ACHN (cell line): ENCODE measurements at places on chromosomes 2 and 18.
A peak's percentile ranks its signal among the peaks of the same experiment; 100 is the strongest.

- no peak for DNase-seq
Measured at GRCh38 chr2:134155134-134155533, 98.7 kb upstream of the MGAT5 start.

DNA sequence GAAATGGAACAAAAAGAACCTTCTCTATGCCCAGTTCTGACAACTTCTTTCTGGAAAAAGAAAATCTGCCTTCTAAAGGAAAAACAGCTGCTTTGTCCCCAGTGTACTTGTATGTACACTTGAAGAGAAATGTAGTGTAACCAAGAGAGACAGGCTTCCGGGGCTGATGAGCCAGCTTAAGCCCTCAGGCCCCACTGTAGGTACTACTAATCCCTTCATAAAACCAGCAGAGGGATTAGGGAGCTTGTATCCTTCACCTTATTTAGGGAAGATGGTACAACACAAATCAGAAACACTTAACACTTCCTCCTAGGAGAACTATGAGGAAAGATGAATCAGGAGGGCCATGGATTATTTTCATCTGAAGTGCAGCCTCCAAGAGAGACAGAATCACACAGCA lies 18.8 kb upstream of the SUCLG1 start:
- no peak for DNase-seq

GRCh38 chr18:63071701-63072141 lies 247.8 kb downstream of the BCL2 start:
- DNase-seq = no peak

DNA sequence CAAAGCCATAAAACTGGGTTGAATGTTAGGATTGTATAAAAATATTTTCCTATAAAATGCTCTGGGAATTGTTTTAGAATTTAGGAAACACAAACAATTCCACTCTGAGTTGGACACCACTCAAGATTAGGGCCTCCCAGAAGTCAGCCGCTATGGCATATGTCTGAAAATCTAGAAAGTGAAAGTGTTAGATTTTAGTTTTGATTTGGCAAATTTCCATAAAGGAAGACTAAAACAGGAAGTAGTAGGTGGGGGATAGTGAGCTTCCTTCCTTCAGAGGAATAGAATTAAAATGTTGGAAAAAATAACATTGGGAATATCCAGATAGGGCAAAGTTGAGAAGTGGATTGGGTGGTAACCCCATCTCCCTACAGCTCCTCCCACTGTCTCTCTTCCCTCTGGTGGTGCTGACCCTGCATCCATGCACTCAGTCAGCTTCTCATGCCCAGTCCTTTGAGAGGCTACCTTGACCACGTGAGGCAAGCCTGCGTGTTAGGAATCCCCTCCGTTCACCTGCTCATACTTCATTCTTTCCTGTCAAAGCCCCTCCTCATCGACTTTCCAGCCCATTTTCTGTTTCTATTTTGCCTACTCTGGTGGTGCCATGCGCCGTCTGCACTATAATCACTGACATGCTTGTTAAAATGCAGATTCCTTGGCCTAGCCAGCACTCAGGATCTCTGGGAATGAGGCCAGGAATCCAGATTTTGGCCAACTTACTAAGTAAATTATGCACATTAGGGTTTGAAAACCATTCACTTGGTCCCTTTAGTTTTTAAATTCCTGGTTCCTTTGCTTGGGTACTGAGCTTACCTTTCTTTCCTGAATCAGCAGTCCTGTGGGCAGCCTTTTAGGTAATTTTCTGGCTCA lies 83.5 kb downstream of the POLE4 start:
- DNase-seq = no peak

DNA sequence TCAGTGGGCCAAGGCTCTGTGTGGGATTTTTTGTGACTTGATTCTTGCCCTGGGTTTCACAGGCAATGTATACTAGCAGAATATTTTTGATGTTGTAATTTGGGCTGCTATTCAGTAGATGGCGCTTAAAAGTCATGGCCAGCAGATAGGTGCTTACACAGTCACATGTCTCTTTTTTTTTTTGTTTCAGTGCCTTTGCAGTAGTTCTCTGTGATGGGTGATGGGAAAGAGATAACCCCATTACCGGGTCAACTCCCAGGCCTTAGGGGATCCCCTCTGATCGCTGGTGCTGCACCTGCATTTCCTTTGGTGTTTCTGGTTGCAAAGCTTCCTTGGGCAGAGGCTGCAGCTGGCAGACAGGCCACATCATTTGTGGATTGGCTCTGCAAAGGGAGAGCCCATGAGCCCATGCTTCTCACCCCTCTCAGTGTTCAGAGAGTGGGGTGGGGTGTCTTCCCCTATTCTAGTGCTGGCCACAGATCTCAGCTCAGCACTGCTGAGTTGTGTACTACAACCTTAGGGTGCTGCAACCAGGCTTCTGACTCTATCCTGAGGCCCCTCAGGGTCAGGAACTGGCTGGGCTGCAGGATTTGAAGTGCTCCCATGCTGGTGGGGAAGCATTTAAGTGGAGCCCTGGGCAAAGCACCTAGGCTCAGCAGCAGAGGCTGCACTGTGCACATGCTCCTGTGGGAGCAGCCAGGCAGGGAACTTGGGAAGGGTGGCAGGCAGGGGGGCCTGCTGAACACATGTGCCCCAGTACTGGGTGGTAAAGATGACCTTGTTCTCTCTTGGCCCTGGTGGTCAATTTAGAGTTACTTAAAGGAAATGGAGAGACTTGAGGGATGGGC lies 219.8 kb upstream of the SPHKAP start:
- no peak for DNase-seq

- DNase-seq = no peak
Measured at GRCh38 chr2:176383100-176383499, 113.9 kb downstream of the MTX2 start.

DNA sequence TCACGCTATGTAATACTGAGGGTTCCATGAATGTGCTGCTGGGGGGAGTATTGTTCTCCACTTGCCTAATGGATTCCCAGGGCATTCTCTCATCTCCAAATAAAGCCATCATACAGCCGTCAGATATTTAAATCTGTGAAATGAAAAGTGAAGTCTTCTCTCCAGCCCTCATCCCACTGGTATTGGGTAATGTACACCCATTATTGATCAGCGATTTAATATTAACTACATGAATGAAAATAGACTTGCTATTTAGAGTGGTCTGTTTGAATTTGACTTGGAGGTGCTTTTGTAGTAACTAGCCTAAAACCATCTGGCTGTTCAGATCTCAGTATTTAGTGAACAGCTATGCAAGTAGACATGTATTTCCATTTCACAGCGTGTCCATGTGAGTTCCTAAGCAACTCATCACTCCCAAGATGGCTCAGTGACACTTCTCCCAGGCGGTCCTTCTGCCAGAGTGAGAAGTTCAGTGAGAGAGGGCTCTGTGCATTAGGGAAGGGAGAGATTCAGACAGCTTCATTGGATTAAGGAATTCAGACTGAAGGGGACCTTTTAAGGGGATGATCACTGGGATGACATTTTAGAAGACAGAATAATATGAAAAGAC lies 140.7 kb downstream of the WDSUB1 start:
- DNase-seq = no peak

- no peak for DNase-seq
Measured at GRCh38 chr2:106205488-106205887, 11.4 kb upstream of the UXS1 start.

GRCh38 chr2:8174641-8175257 lies 507.1 kb upstream of the ID2 start:
- peak; percentile 62 for DNase-seq

DNA sequence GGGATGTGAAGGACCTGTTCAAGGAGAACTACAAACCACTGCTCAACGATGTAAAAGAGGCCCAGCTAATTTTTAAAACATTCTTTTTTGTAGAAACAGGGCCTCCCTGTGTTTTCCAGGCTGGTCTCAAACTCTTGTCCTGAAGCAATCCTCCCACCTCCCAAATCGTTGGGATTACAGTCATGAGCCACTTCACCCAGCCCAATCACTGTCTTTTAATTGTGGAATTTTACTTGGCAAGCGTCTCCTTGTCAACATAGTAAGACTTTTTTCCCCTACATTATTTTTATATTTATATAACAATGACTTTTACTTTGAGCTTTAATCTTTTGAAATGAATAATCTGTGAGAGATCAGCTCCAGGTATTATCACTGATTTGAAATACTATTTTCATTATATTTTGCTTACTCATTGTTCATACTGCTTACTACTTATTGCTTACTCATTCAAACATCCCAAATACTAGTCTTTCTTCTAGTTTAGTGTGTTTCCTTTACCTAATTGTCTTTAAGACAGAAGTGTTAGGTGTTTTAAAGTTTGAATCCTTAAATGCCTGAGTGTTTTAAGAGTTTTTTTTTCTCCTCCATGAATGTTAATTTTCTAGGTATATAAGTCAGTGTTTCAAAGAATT lies 48.9 kb downstream of the PTPN4 start:
- no peak for DNase-seq

- no peak for DNase-seq
Measured at GRCh38 chr2:171492664-171493063, 29.6 kb upstream of the CYBRD1 start.

GRCh38 chr18:62781893-62782292 lies 66.6 kb downstream of the PHLPP1 start:
- DNase-seq = no peak

- DNase-seq = peak; percentile 66
Measured at GRCh38 chr2:168166902-168167510, 80.4 kb downstream of the STK39 start.

DNA sequence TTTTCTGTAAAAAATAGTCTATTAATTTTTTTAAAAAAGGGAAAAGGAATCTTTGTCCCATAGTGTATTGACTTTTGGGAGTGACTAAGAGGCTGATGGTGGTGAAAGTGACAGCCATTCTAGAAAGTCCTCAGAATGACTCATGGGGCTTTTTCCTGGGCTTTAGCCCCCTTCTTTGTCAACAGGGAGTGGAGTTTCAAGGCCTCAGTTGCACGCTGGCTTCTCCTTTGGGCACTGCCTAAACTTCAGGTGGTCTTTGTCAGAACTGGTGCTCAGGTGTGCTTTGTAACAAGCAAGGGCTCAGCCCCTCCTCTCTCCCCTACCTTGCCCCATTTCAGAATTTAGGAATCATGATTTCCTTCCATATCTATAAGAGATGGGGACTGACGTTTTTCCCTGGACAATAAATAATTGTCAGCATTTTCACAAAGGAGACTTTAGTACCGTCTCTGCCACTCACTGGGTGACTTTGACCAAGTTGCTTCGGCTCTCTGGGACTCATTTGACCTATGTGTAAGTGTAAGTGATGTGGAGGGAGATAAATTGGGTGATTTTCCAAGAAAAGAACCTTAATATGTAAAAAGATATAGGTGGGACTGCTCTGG lies 61.2 kb upstream of the IGFBP2 start:
- DNase-seq = no peak

DNA sequence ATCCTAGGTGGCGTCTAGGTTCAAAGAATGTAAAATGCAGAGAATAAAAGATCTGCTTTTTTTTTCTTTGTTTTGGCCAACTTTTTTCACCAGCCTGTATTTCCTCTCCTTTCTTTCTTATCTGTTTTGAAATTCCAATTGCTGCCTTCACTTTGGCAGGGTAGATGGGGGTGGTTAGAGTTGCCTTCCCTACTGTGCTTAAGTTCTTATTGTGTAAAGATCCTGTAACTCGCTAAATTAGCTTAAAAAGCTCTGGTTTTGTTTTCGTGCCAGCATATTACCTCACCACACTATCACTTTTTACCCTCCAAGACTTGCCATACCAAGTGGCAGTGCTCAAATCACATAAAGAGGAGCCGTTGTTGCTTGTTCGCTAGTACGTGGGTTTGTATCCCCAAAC lies 921.7 kb downstream of the DPP10 start:
- DNase-seq = no peak

DNA sequence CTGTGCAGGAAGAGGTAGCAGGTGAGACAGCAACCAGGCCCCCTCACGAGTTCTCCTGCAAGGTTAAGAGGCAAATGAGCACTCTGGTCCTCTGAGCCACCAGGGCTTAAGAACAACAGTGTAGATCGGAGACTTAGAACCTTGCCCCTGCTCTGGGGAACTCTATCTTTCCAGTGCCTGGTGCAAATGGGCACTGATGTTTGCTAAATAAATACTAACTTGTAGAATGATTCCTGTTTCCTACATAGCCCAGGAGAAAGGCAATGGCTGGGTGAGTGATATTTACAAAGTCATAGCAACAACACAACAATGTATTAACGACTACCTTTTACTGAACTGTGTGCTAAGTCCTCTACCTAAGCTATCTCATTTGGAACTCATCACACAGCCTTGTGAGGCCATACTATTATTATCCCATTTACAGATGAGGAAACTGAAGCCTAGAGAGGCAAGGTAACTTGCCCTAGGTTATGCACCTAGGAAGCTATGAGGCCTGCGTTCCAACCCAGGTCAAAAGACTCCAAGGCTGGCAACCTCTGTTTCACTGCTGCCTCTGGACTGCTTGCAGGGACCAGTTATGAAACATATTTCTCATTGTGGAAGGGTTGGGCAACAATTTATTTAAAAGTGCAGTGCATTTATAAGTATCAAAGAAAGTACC lies 4.3 kb downstream of the ATP8B1 start:
- DNase-seq = no peak

DNA sequence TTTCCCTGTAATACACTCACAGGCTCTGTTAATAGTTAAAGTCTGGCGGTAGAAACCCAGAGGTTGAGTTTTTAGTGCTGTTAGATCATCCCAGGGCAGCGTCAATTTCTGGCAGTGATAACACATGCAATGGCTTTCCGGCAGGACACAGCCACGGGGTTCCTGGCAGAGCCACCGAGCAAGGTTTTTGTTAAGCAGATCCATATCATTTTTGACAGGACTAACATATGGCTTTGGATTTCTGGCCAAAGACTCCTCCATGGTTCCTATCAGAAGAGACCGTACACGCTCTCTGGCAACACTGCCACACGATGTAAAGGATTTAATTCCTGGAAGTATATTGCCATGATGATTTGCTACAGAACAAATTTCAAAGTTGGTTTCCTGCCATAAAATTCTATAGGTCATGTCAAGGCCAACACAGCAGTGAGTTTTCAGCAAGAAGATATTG lies 854.3 kb downstream of the LRRTM4 start:
- DNase-seq = no peak

DNA sequence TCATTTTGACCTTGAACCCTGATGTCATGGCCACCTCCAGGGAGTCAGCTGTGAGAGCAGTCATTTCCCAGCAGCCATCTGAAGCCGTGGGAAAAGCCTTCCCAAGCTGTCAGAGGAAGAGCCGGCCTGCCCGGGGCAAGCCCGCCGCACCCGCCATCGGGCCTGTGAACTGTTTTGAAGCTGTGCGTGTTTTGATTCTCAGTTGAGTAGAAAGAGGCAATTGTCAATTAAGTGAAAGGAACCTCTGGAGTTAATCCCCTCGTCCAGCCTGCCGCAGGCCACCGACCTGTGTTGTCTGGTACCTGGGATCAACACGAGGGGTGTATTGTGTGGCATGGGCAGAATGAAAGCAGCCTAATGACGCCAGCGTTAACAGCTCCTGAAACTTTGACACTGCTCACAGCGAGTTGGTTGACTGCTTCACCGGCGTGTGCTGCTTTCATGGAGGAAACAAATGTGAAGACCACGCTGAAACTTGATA lies 318.4 kb downstream of the AGAP1 start:
- no peak for DNase-seq

- DNase-seq = peak; percentile 48
Measured at GRCh38 chr18:3857544-3857943, 407.6 kb downstream of the TGIF1 start.
